ENCODE measurements at places on chromosomes 2 and 18.

- no peak for DNase-seq
Measured at GRCh38 chr2:143717053-143717452, 587.8 kb downstream of the ARHGAP15 start.

DNA sequence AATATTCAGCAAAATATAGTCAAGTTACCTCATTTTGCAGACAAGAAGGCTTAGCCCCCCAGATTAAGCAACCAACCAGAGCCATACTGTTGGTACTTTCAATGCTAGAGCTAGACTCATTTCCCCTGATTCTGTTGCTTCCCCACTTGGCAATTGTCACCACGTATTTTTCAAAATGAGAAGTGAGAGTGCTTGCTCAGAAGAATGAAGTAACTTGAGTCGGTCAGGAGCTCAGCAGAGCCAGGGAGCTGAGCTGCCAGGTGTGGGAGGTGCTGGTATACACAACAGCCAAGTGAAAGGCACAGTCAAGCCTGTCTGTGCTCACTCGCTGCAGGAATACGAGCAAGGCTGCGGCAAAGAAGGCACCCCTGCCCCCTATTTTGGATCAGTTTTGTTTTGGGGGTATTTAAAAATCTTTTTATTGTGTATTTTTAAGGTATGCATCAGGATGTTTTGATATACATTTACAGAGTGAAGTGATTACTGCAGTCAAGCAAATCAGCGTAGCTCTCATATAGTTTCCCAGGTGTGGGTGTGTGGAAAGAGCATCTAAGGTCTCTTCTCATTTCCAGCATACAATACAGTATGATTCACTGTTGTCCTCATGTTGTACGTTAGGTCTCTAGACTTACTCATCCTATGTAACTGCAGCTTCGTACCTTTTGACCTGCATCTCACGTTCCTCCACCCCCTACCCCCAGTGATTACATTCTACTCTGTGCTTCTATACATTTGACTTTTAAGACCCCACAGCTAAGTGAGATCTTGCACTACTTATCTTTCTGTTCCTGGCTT is 62.4 kb downstream of the MRPS9 start:
- no peak for DNase-seq

- no peak for DNase-seq
Measured at GRCh38 chr18:41829647-41830516, 125.2 kb upstream of the PIK3C3 start.

DNA sequence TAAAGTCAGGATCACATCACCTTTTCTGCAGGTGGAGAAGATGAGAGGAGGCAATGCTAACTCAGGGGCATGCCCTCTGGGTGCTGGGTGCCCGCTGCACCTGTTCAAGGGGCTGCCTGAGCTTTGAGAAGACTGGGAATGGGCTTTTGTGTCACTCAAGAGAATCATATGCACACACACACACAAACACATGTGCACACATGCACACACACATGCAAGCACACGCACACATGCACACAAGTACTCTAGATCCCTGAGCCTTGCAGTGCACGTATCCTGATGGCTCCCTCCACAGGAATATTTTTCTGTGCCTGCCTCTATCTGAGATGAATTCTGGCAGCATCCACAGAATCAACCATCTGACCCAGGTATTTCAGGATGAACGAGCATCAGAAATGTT is 110.0 kb upstream of the TEX51 start:
- DNase-seq = no peak

GRCh38 chr2:227890495-227891079 is 19.2 kb downstream of the DAW1 start:
- DNase-seq = peak; percentile 38

DNA sequence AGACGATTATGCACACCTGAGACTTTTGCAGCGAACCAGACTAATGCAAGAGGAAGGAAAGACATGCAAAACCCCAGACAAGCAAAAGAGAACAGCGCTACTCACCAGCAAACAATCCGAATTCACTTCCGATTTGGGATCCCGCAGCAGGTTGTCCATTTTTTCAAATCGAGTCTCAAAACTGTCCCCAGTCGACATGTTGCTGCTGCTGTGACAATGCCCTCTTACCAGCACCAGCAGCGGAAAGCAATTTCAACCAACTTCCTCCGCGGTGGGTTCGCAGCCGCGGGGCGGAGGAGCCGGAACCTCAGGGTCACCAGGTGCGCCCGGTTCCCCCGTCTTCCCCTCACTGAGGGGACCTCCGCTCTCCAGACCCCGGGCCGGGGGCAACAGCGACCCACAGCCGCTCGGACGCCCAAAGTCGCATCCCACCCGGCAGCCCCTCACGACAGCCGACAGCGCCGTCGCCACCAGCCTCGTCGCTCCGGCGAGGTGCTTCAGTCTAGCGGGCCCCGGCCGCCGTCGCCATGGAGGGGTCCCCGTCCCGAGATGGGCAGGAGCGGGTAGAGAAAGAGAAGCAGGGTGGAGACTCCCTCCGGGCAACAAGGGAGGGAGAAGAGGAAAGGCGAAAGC is 784 bp downstream of the ROCK1 start:
- peak; percentile 60 for DNase-seq

GRCh38 chr2:76008001-76008702 is 297.4 kb upstream of the GCFC2 start:
- peak; percentile 66 for DNase-seq

GRCh38 chr2:2689306-2689705 is 358.2 kb upstream of the MYT1L start:
- no peak for DNase-seq

GRCh38 chr18:13120983-13121441 is 97.5 kb upstream of the LDLRAD4 start:
- no peak for DNase-seq

DNA sequence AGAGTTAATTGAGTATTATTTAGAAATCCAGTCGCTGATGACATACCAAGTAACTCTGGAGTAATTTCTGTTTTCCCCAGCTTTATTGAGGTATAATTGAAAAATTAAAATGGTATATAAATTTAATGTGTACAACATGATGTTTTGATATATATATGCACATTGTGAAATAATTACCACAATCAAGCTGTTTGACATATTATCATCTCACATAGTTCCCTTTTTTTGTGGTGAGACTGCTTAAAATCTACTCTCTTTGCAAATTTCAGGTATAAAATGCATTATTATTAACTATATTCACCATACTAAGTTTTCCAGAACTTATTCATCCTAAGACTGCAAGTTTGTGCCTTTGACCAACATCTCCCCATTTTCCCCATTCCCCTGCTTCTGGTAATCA is 25.0 kb upstream of the SPAG16 start:
- no peak for DNase-seq

- peak; percentile 91 for DNase-seq
Measured at GRCh38 chr2:11829324-11829946, 83.0 kb downstream of the LPIN1 start.

Data from mesendoderm (in vitro differentiated cells).